T47D (cell line): ENCODE measurements at places on chromosomes 5 and 9.

GRCh38 chr5:153883854-153884611 lies 154.7 kb downstream of the FAM114A2 start:
- DNase-seq, result no peak

DNA sequence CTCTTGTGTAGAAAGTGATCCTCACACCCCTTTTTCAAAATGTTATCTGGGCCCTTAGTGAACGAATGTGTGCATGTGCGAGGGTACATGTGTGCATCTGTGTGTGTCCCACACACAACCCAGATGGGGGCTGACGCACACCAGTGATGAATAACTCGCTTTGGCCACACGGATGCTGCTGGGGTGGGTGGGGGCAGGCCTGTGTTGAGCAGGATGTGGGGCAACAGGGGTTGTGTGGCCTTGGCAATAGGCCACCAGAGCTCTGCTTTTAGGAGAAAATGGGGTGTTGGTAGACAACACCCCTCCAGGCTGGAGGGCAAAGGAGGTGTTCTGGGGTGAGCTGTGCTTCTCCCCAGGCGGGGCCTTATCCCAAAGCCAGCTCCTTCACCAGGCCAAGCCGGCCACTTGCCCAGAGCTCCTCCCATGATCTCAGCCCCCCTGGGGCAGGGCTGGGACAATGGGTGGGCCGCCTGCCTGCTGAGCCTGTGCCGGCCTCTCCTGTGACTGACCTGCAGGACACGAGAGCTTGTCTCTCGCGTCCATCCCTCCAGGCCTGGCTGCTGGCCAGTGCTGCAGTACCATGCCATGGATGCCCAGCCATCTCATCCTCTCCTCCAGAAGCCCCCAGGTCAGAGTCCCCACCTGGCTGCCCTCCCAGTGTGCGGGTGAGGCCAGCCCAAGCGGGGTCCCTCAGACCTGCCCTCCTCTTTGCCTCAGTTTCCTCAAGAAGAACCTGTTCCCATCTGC lies 1.7 kb downstream of the DBN1 start:
- DNase-seq, result no peak

GRCh38 chr9:2016408-2017330 lies 1.5 kb downstream of the SMARCA2 start:
- DNase-seq, result peak; percentile 89

DNA sequence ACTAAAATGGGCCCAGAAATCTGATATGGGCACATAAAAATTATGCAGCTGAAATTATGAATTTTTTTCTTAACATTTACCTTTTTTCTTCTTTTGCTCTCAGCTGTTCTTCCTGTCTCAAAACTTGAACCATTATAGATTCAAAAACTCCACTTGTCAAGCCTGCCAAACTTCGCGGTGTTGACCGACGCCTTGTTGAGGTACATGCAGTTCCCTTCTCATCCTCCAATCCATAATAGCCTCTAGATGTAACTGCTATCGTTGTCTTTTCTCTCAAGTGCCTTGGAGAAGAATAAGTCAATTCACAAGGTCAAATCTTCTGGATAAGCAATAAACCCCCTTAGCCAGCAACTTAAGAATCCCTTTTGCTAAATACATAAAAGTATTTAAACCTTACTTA lies 27.2 kb downstream of the RANBP6 start:
- DNase-seq, result no peak

- no peak for DNase-seq
Measured at GRCh38 chr5:79699763-79700400, 10.2 kb downstream of the CMYA5 start.

DNA sequence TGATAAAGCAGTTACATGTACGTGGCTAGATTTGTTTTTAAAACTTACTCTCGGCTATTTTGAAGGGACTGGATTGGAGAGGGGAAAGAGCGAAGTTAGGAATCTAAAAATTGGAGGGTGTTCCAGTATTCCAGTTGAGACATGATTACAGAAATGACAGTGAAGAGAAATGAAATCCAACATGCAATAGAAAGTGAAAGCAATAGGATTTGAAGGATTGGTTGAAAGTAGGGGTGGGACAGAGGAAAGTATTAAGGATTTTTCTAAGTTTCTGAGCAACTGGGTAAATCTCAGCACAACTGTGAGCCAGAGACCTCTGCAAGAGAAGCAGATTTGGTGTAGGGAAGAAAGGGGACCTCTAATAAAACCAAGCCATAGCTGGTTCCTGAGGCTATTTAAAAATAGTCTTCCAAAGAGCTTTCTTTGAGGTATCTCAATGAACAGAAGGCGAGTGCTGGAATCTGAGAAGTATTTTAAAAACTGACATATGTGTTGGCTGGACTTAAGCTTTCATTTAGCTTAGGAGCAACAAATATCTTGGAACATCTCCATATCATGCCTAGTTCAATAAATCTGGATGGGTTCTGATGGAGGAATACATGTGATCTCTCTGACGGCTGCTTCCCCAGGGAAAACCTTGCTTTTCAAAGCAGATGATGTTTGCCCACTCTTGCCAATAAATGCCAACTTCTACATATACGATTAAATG lies 110.4 kb upstream of the IFNK start:
- no peak for DNase-seq

DNA sequence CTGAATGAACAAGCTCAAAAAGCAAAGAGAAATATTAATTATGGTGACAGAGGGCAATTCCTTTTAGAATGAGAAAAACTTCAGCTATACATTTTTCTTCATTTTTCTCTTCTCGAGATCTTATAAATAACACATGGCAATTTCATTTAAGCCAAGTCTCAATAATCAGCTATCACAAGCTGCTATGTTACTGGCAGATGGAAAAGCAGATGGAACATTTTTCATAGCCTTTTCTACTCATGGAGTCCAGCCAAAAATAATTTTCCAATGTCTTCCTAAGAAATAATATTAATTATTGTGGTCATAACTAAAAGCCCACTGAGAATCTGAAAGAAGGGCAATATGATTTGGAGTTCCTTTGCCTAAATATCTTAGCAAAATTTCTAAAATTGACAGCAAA lies 35.6 kb downstream of the SKIC3 start:
- no peak for DNase-seq

GRCh38 chr5:35438786-35439185 lies 178.9 kb upstream of the SPEF2 start:
- no peak for DNase-seq

GRCh38 chr5:55851675-55851979 lies 470 bp downstream of the IL31RA start:
- DNase-seq, result no peak

DNA sequence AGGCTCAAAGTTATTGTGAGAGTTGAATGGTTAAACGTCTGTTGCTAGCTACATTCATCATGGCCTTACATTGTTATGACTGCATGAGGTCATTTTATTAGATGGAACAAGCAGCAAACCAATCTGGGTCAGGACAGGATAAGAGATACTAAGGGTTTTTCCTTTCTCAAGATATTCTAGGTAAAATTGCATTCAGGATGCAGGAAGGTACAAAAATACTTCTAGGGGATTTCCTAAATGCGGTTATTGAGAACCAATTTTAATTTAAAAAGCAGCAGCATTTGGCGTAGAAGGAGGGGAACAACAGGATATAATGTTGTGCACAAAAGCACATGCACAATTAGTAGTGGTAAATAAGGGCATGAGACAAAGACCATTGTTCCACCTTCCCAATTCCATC lies 39.2 kb upstream of the LURAP1L start:
- no peak for DNase-seq

- DNase-seq, result no peak
Measured at GRCh38 chr5:55997742-55998351, 3.1 kb upstream of the IL6ST start.

GRCh38 chr5:1278656-1279442 lies 16.0 kb downstream of the TERT start:
- DNase-seq, result no peak

- DNase-seq, result no peak
Measured at GRCh38 chr9:128892221-128892921, 10.4 kb downstream of the LRRC8A start.

DNA sequence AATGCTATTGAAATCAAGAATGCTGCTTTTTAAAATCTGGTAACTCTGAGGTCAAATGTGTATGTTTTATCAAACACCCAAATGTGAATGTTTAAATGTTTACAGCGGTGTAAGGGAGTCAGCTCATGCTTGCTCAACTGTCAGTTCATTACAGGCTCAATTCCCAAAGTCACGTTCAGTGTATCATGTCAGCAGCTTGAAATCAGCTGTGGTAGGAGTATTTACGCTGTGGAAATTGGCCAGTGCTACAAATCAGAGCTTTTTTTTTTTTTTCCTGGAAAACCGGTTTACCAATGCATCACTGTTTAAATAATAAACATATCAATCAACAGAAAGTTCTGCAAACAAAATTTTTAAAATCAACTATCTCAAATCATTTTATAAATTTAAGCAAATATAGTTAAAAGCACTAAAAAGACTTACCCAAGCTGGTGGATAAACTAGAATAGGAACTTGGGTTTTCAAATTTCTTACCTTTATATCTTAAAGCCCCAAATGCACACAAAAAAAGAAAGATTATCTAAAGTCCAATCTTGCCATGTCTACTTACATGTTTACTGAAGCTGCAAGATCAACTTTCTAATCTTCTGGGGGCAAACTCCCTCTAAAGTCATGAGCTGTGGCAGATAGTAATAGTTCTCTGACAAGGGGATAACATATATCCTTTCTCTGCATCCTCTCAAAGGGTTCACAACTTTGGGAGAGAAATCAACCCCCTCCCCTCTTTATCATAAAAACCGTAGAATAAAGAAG lies 57.6 kb upstream of the GRAMD2B start:
- peak; percentile 38 for DNase-seq

GRCh38 chr9:75956161-75956560 lies 65.7 kb downstream of the PCSK5 start:
- DNase-seq, result no peak

DNA sequence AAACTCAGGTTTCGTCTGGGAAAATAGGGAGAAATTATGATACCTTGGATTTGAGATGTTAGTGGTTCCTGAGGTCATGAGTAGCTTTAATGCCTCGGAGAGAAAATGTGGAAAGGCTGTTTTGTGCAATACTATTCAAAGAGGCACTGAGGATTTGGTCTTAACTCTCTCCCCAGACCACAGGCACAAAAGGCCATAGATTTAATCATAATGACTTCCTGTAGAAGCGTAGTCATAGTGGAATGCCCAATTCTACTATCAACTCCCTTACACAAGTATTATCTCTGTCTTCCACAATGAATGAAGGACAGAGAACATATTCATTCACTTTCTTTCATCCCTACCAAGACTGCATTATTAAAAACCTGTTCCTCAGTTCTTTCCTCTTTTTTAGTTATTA lies 153.0 kb upstream of the FTMT start:
- DNase-seq, result no peak

GRCh38 chr5:45604092-45604491 lies 92.1 kb downstream of the HCN1 start:
- DNase-seq, result no peak

GRCh38 chr9:116149844-116150243 lies 3.7 kb upstream of the PAPPA start:
- DNase-seq, result peak; percentile 58
